ENCODE measurements at places on chromosomes 2 and 18.

DNA sequence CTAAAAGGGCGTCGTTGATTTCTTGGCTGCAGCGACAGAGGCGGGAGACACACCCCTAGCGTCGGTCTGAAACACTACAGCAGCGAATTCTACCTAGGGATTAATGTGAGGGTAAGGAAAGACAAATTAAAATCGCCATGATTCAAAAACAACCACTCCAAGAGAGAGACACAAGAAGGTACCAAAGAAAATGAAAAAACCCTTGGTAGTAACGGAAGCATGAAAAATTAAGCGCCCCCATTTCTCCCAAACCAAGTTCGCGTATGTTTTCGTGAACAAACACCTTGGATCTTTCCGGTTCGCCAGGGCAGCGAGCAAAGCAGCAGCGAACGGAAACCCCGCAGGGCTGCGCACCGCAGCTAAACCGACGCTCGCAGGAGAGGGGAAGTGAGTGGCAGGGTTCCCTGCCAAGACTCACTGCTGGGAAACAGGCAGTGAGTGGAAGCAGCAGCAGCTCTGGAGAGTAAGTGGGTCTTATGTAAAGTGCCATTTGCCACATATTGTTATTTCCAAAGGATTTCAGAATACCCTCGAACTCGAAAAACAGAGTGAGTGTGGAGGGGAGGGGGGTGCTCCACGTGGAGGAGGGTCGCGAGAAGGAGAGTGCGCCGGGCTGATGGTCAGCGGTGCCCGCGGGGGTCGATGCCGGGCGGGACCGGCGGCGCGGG is 1.0 kb downstream of the PPP3R1 start:
- DNase-seq, result no peak

GRCh38 chr2:136206613-136207012 is 88.7 kb upstream of the CXCR4 start:
- DNase-seq, result no peak

- no peak for DNase-seq
These were observed 173.7 kb downstream of the PTPRM start for GRCh38 chr18:7740821-7741220.

DNA sequence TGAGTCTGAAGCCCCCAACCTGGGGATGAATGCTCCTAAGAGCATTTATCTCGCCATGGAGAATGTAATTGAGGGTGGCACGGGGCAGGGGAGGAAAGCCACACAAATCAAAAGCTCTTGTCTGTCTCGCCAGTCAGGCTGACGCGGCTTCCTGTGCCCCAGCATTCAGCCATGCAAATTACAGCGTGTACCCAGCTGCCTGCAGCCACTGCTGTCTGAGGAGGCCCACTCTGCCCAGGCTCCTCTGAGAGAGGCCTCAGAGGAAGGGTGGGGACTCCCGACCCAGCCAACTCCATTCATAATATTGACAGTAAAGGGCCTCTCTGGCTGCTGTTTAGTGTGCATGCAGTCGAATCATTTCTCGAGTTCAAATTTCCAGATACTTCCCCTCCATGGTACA is 22.0 kb downstream of the SMAD7 start:
- no peak for DNase-seq

GRCh38 chr2:45244928-45245327 is 235.7 kb upstream of the SIX2 start:
- no peak for DNase-seq

All from cortex of kidney (tissue), 1 donor.